Germinal center (tissue), 1 donor: ENCODE measurements at places on chromosomes 1 and 21.

DNA sequence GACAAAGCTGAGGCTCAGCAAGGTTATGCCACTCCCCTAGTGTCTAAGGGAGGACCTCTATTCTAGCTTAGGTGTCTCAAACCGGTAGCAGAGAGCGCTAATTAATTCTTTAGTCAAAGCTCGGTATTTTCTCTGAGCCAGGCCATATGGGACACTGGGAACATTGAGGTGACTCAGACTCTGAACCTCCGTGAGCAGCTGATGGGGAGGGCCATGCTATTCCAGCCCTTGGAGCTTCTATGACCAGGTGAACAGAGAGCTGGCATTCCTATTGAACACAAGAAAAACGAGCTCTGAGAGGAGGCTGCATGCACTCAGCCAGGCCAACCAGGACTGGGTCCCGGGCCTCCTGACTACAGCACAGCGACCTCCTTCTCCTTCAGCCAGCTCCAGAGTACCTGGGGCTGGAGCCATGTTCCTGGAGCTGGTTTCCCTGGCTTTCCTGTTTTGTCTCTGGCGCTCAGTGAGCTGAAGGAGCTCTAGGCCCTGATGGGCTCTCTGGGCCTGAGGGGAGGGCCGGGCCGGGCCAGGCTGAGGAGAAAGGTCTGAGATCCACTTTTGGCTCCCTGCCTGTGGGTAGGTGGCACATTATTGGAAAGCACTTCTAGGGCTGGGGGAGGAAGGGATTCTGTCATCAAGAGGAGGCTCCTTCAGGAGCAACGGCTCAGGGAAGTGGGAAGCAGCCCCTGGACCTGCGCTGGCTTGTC is 37.0 kb downstream of the SLC9A1 start:
- no peak for DNase-seq

GRCh38 chr1:226576601-226577000 is 28.0 kb downstream of the STUM start:
- DNase-seq, result no peak

GRCh38 chr1:106564192-106564591 is 492.3 kb upstream of the PRMT6 start:
- no peak for DNase-seq

GRCh38 chr1:12604114-12604874 is 13.7 kb downstream of the DHRS3 start:
- DNase-seq, result no peak

DNA sequence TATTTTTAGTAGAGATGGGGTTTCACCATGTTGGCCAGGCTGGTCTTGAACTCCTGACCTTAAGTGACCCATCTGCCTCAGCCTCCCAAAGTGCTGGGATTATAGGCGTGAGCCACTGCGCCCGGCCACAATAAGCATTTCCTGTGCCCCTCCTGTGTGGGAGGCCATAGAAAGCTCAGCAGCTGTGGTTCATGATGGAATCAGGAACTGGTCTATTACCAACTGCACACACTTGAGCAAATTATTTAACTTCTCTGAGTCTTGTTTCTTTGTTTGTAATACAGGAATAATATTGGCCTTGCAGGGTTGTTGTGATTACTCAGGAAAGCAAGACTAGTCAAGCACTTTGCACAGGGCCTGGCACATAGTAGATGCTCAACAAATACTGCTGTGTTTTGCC is 15.0 kb downstream of the RHBG start:
- no peak for DNase-seq

GRCh38 chr1:25944986-25945385 is 38.8 kb upstream of the STMN1 start:
- DNase-seq, result no peak

- no peak for DNase-seq
These were observed 42.3 kb downstream of the STYXL2 start for GRCh38 chr1:167136191-167136614.

DNA sequence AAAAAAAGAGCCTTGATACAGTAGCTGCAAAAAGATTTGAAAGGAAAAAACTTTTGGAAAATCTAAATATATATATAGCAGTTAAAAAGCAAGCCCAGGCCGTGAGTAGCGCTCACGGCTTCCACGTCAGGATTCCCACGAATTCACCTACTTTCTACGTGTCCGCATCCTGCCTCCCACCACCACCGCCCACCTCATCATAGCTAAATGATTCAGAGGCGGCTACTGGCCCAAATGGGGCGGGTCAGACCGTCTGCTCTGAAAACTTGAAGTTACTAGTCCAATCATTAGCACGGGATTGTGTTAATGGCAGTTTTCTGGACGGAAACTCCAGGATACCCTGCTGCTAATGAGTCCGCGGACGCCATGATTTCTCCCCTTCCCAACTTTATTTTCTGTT is 1.3 kb upstream of the CCSAP start:
- no peak for DNase-seq

- no peak for DNase-seq
These were observed 18.4 kb downstream of the DTL start for GRCh38 chr1:212053993-212054392.

GRCh38 chr1:27886744-27887143 is 14.4 kb downstream of the THEMIS2 start:
- no peak for DNase-seq

DNA sequence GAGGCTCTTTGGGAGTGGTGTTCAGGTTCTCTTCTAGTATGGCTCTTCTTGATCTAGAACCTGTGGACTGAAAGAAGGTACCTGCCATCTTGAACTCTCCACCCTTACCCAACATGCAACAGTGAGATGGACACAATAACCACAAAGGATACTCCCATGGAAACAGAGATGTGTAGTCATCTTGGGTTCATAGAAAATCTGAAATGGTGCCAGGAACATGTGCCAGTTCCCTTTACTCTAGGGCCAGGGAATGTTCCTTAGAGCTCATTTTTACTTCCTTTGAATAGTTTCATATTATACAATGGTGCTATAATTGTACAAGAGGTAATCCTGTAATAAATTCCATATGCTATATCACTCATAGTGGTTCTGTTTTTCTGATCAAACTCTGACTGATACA is 13.2 kb upstream of the SCYL3 start:
- DNase-seq, result no peak

DNA sequence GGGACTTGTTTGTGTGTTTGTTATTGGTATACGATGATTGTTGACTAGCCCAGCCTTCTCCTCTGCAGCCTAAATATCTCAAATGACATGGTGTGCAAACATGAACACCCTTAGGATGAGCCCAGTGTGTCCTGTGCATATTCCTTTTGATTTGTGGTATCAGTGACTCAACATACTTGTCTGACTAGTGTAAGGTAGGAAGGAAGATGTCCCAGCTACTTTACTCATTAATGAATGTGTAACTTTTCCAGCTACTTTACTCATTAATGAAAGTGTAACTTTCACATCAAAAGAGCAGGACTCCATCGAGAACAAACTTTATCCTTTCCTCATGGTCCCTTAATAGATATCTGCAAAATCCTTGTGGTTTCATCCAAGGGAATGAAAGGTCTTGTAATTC is 2.7 kb upstream of the ZNF692 start:
- DNase-seq, result no peak

- no peak for DNase-seq
These were observed 54.1 kb downstream of the C8A start for GRCh38 chr1:56908619-56909221.

DNA sequence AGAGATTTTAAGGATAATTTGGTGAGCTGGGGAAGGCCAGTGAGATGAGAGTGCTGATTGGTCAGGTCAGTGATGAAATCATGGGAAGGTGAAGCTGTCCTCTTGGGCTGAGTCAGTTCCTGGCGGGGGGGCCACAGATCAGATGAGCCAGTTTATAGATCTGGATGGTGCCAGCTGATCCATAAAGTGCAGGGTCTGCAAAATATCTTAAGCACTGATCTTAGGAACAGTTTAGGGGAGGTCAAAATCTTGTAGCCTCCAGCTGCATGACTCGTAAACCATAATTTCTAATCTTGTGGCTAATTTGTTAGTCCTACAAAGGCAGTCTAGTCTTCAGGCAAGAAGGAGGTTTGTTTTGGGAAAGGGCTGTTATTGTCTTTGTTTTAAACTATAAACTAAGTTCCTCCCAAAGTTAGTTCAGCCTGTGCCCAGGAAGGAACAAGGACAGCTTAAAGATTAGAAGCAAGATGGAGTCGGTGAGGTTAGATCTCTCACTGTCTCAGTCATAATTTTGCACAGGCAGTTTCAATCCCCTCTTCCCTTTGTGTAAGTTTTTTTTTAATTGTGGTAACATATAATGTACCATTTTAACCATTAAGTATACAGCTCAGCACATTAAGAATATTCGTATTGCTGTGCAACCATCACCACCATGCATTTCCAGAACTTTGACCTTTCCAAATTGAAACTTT is 39.4 kb downstream of the PTAFR start:
- DNase-seq, result no peak

GRCh38 chr21:39616211-39616772 is 3.6 kb downstream of the B3GALT5 start:
- no peak for DNase-seq

DNA sequence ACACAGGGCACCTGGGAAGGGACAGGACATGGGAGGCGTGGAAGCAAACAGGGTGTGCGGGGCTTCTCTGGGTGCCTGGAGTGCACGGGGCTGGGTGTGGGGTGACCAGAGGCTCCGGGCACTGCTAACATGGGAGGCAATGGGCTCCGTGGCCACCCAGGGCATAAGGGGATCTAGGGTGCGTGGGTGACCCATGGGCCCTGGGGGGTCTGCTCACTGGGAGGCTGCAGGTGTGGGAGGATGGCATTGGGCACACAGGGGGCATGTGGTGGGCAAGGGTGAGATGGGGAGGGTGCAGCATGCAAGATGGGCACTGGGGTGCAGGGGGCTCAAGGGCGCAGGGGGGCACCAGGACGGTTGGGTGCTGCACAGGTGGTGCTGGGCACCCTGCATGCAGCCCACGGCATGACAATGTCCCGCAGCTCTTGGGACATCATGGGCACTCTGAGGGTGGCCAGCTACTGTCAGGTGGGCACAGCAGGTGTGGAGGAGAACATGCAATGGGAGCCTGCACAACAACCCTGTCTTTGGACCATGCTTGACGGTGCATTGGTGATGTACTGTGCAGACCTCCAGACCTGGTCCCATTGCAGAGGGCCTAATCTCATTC is 15.1 kb downstream of the TRIM11 start:
- DNase-seq, result no peak

DNA sequence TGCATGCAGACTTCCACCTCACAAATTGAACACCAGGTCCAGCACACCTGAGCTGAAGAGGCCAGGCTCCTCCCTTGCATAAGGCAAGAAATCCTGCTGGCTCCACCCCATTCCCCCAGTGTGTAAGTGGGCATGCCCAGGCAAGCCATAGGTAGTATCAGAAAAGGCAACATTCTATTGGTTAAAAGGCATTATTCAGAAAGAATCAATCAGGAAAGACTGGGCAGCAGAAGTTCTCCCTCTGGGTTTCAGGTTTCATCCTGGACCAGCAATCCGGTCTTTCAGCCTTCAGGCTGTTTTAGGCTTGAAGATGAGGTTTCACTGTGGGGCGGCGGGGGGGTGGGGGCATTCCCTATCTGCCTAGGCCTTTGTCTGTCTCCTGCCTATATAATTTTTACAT is 42.0 kb upstream of the LHX8 start:
- no peak for DNase-seq

DNA sequence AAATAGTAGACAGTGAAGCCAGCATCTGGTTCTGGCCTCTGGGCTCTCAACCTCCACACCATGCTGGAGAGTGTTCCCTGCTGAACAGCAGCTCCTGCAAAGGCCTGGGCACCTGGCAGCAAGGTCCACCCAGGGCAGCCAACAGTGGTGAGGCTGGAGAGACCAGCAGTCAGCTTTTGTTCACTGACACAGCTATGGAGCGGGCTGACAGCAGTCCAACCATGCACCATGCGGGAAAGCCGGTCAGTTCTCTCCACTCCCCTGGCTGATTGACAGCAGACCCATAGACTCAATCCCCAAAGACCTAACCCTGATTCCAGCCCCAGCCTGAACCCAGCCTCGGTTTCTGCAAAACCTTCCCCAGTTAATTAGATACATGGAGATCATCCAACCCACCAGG is 49.0 kb downstream of the KLHDC7A start:
- DNase-seq, result no peak

GRCh38 chr1:6271554-6271953 is 10.7 kb upstream of the GPR153 start:
- DNase-seq, result no peak

- no peak for DNase-seq
These were observed 51.4 kb downstream of the MARK1 start for GRCh38 chr1:220579317-220579716.

DNA sequence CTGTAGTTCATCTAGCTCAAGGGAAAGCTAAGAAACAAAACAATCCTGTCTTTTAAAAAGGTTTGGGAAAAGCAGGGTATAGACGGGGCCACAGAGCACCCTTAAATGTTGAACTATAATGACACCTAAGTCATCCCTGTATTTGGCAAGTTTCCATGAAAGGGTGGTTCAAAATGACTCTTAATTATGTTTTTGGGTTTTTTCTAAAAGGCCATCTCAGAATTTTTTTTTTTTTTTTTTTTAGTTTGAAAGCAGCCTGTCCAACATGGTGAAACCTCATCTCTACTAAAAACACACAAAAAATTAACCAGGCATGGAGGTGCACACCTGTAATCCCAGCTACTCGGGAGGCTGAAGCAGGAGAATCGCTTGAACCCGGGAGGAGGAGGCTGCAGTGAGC is 22.2 kb downstream of the TOMM20 start:
- no peak for DNase-seq

GRCh38 chr1:56644064-56644918 is 823 bp upstream of the PRKAA2 start:
- DNase-seq, result no peak

DNA sequence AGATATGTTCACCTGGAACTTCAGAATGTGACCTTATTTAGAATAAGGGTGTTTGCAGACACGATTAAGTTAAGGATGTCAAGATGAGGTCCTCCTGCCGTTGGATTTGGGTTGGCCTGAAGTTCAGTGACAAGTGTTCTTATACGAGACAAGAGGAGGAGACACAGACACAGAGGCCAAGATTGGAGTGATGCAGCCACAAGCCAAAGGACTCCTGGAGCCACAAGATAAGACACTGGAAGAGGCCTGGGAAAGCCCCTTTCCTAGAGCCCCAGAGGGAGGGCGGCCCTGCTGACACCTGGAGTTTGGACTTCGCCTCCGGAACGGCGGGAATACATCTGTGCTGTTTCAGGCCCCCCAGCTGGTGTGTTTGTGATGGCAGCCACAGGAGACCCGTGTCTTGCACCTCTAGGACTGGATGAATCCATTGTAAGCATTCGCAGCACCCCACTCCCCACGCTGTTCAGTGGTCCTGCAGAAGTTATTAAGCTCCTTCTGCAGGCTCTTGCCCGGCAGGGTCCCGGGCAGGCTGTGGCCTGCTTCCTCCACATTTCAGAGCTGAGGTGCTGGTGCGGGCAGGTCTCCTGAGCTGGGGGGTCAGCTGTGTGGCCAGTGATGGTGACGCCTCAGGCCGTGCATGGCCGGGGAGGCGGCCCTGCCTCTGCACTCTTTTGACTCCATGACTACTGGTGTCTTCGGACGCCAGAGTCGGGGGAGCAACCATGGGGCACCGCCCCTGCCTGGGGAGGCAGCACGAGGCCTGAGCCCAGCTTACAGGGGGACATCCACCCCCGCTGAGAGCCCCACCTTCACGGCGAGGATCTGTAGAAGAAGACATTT is 34.6 kb downstream of the UMODL1 start:
- DNase-seq, result no peak

GRCh38 chr1:200905411-200906052 is 10.8 kb downstream of the INAVA start:
- no peak for DNase-seq
